Adrenal gland (tissue), 19 donors: ENCODE measurements at places on chromosomes 7 and 10. TPM values are rescaled to one million over a fixed set of nuclear protein-coding genes. Genes with fewer than 3 reads are reported as not detected.

DNA sequence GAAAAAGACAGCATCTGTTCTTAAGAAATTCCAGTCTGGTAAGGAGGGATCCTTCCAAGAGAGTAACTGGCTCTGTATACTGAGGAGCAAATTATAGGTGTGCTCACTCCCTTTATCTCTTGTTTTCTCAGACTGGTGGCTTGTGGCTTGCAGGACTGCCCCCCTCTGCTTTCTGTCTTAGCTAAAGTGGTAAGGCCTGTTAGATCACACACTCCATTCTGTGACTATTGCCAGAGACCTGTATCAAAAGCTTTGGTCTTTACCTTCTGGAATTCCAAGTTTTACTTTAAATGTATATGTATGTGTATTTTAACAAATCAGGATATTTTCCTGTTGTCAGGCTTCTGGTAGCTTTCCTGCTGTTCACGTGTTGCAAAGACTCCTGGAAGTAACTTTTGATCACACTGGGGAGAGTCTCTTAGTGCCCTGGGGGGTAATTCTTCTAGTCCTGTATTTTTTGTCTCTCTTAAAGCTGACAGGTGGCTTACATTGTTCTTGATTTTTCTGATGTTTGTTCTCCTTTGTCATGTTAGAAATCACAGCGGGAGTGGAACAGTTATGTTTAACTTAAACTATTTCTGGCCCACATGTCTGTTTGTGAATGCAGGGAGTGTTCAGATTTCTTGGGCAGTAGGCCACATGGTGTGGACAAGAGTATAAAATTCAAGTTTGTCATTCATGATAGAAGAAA is 99.0 kb downstream of the PLPP4 start:
- no peak overlapping the region for H3K27ac ChIP-seq
- no peaks in the 10 kb centered on the region for H3K27me3 ChIP-seq
- no peaks in the 10 kb centered on the region for H3K36me3 ChIP-seq

DNA sequence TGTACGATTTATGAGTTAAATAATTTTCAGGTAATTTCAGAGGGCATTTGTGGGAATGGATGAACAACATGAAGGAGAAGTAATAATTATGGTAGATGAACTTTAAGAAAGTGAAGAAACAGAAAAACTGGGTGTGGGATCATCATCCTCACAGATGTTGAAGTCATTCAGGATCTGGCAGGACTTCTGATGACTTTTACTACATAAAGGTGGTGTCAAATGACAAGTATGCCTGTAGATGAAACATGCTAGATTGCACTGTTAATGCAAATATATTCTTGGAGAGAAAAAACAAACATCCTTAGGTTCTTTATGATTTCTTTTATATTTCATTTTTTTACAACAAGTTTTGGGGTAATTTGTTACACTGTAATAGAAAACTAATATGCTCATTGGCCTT is 230.2 kb downstream of the PCLO start:
- H3K4me3 ChIP-seq = no peak overlapping the region
- DNase-seq = no peak
- H3K36me3 ChIP-seq = no peaks in the 10 kb centered on the region
- H3K27ac ChIP-seq = no peak overlapping the region
- no peaks in the 10 kb centered on the region for H3K27me3 ChIP-seq

DNA sequence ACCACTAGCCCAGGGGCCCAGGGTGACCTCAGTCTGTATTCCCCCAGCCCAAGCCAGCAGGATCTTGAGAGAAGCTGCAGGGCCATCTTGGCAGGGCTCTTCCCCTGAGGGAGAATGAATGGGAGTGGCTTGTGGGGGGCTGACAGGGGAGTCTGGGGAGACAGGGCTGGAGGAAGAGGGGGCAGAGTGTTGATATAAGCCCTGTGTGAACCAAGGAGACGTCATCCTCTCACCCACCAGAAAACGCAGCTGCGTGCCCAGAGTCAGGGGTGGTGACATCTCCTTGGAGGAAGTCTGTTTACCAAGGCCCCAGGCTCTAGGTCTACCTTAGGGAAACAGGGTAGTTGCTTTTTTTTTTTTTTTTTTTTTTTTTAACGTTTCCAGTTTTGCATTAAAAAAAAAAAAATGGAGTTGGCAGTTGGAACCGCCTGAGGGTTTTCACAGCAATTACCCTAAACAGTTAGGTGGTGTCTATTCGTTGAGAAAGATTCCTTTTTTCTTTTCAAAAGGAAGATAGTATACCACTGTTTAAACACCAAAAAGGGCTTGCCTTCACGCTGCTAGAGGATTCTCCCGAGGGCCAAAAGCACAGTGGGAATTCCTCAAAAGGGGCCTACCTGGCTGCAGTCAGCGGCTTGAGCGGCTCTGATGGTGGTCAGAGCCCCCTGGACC is 113.8 kb downstream of the PRPF18 start:
- H3K27ac ChIP-seq = no peak overlapping the region
- DNase-seq = no peak
- no peaks in the 10 kb centered on the region for H3K36me3 ChIP-seq
- H3K4me1 ChIP-seq = no peaks in the 10 kb centered on the region
- no peaks in the 10 kb centered on the region for H3K27me3 ChIP-seq
- no peak overlapping the region for H3K4me3 ChIP-seq

The MPLKIP gene
- polyA plus RNA-seq = 31.5 TPM

DNA sequence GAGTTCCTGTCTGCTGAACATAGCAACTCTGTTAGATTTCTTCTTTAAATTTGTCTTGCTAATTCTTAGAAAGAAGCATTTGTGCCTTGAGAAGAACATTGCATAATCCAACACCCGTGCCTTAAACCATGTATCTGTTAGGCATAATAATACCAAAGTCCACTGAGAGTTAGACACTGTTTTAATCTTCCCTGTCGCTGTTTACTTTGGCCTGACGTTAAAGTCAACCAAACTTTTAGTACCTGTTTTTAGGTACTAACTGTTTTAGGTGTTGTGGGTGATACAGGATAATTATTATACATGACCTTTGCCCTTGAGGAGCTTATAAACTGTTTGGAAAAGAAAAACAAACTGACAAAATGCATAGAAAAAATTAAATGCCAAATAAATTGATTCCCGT is 43.6 kb downstream of the KLHDC10 start:
- H3K27ac ChIP-seq = no peak overlapping the region
- H3K36me3 ChIP-seq = peaks cover 7% of the 10 kb centered on the region
- no peaks in the 10 kb centered on the region for H3K4me1 ChIP-seq
- H3K4me3 ChIP-seq = no peak overlapping the region

DNA sequence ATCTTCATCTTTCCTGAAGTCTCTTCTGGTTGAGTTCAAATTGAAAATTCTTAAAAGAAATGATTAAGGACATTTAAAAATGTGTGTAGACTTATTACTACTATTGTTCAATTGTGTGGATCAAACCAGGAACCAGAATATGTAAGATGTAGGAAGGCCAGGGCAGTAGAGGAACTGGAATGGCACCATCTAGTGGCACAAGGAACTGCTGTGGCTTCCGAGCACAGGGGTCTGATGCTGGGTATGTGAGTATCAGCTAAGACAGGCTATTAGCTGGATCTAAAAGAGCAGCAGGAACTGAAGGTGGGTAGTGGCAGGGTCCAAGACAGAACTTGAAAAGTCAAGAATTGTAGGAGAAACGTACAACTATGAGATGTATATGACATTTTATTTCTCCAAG is 247.3 kb downstream of the SEMA3A start:
- no peaks in the 10 kb centered on the region for H3K4me1 ChIP-seq
- H3K4me3 ChIP-seq = no peak overlapping the region

GRCh38 chr7:43443381-43443780 is 139.5 kb upstream of the STK17A start:
- H3K27ac ChIP-seq = no peak overlapping the region
- no peaks in the 10 kb centered on the region for H3K36me3 ChIP-seq

DNA sequence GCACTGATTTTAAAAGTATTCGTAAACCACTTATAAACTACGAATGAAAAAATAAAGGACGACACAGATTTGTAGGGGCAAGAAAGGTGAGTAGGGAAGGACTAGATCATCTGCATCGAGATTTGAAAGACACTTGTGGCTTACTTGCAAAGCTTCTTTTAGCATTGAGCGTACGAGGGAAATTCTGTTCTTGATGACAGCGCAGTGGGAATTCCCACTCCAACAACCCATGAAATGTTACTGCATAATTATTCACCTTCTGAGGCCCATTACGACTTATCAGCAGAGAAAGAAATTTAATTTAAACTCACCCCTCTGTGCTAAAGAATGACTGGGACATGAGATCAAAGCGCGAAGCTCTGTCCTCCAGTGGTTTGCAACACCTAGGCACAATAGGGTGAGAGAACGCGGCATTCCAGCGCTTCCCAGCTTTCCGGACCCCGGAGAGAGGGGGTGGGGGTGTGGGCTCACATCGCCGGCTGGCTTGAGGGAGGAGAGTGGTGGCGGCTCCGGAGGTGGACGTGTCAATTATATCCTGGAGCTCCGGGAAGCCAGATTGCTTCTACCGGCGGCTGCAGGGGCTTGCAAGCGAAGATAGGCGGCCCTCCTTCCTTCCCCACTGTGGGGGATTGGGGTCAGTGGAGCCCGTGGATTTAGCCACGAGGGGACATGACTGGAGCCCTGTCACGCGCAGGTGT is 10.3 kb downstream of the SP8 start:
- H3K27ac ChIP-seq = no peak overlapping the region
- no peaks in the 10 kb centered on the region for H3K4me1 ChIP-seq
- peaks cover 91% of the 10 kb centered on the region for H3K27me3 ChIP-seq
- no peaks in the 10 kb centered on the region for H3K36me3 ChIP-seq
- no peak for DNase-seq

GRCh38 chr7:1136841-1137516 is 23.0 kb downstream of the ZFAND2A start:
- no peaks in the 10 kb centered on the region for H3K36me3 ChIP-seq
- peaks cover 4% of the 10 kb centered on the region for H3K4me1 ChIP-seq
- no peak for DNase-seq
- H3K27ac ChIP-seq = no peak overlapping the region
- peak overlapping the region; percentile 85 for H3K4me3 ChIP-seq

- no peak overlapping the region for H3K4me3 ChIP-seq
- H3K27me3 ChIP-seq = no peaks in the 10 kb centered on the region
These were observed 57.2 kb downstream of the DDC start for GRCh38 chr7:50507898-50508470.

GRCh38 chr7:25565002-25565401 is 336.7 kb upstream of the NPVF start:
- H3K4me3 ChIP-seq = no peak overlapping the region
- H3K27me3 ChIP-seq = no peaks in the 10 kb centered on the region
- H3K36me3 ChIP-seq = no peaks in the 10 kb centered on the region
- no peak overlapping the region for H3K27ac ChIP-seq
- no peak for DNase-seq

- H3K36me3 ChIP-seq = no peaks in the 10 kb centered on the region
- no peaks in the 10 kb centered on the region for H3K4me1 ChIP-seq
- no peaks in the 10 kb centered on the region for H3K27me3 ChIP-seq
- H3K4me3 ChIP-seq = no peak overlapping the region
These were observed 968.6 kb upstream of the ZNF722 start for GRCh38 chr7:63030061-63030460.

DNA sequence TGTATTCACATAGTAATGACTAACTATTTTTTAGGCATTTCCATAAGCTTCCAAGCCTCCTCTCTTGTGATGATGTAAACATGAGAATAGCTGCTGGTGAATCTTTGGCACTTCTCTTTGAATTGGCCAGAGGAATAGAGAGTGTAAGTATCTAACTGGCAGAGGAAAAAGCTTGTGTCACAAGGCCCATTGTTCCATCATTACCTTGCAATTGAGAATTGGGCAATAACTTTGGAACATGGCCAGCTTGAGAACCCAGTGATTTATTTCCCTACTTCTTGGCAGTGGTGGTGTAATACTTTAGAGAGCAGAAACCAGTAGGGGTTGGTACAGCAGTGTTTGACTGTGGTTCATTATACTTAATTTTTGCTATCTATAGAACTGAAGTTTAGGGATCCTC is 12.0 kb downstream of the IFRD1 start:
- no peak overlapping the region for H3K4me3 ChIP-seq
- H3K36me3 ChIP-seq = no peaks in the 10 kb centered on the region
- DNase-seq = peak; percentile 88
- H3K27ac ChIP-seq = peak overlapping the region; percentile 51
- H3K4me1 ChIP-seq = peaks cover 12% of the 10 kb centered on the region

The KCND2 gene
- 0.24 TPM for polyA plus RNA-seq

DNA sequence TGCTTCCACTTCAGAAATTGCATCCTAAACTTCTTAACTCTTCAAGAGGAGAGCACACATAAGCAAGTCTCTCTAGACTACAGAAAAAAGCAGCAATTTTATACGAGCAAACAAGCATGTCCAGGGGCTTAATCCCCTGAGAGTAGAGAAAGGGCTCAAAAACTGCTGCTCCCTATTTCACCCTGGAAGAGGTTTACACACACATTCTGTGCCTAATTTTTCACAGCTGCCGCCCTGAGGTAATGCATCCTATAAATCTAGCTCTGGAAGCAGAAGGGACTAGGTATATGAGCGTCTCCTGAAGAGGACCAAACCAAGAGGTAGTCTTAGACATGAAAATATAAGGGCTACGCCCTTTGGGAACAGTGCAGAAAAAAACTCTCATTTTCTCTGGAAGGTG is 73.1 kb downstream of the CRPPA start:
- H3K36me3 ChIP-seq = no peaks in the 10 kb centered on the region
- no peaks in the 10 kb centered on the region for H3K27me3 ChIP-seq
- H3K27ac ChIP-seq = no peak overlapping the region
- no peak for DNase-seq
- no peak overlapping the region for H3K4me3 ChIP-seq

- H3K4me3 ChIP-seq = no peak overlapping the region
- DNase-seq = no peak
- H3K4me1 ChIP-seq = peaks cover 5% of the 10 kb centered on the region
- no peaks in the 10 kb centered on the region for H3K36me3 ChIP-seq
- H3K27ac ChIP-seq = no peak overlapping the region
- H3K27me3 ChIP-seq = no peaks in the 10 kb centered on the region
These were observed 17.0 kb upstream of the WAPL start for GRCh38 chr10:86538547-86538946.

The SLC18A3 gene
- polyA plus RNA-seq = 0.16 TPM

The HKDC1 gene
- 0.20 TPM for polyA plus RNA-seq

The CYP2C19 gene
- not detected for polyA plus RNA-seq

- no peak overlapping the region for H3K27ac ChIP-seq
- H3K27me3 ChIP-seq = no peaks in the 10 kb centered on the region
- no peaks in the 10 kb centered on the region for H3K36me3 ChIP-seq
- no peak for DNase-seq
- H3K4me3 ChIP-seq = no peak overlapping the region
These were observed 14.1 kb downstream of the ATXN7L1 start for GRCh38 chr7:105862276-105862675.

The ZNF467 gene
- polyA plus RNA-seq = 24.5 TPM

GRCh38 chr10:118481871-118482270 is 113.6 kb downstream of the PRLHR start:
- no peaks in the 10 kb centered on the region for H3K4me1 ChIP-seq
- no peak for DNase-seq
- H3K27me3 ChIP-seq = no peaks in the 10 kb centered on the region
- no peak overlapping the region for H3K4me3 ChIP-seq

The TMEM236 gene
- 0.86 TPM for polyA plus RNA-seq

- no peak for DNase-seq
- no peak overlapping the region for H3K4me3 ChIP-seq
- no peaks in the 10 kb centered on the region for H3K36me3 ChIP-seq
- peaks cover 46% of the 10 kb centered on the region for H3K4me1 ChIP-seq
- no peaks in the 10 kb centered on the region for H3K27me3 ChIP-seq
- H3K27ac ChIP-seq = no peak overlapping the region
These were observed 4.4 kb downstream of the JAZF1 start for GRCh38 chr7:28176174-28176573.

GRCh38 chr7:78716876-78717275 is 736.6 kb downstream of the MAGI2 start:
- no peak overlapping the region for H3K4me3 ChIP-seq
- DNase-seq = no peak
- no peak overlapping the region for H3K27ac ChIP-seq
- H3K36me3 ChIP-seq = no peaks in the 10 kb centered on the region

GRCh38 chr7:1723254-1723653 is 53.2 kb downstream of the ELFN1 start:
- H3K36me3 ChIP-seq = no peaks in the 10 kb centered on the region
- no peak overlapping the region for H3K4me3 ChIP-seq
- H3K27ac ChIP-seq = no peak overlapping the region
- H3K4me1 ChIP-seq = no peaks in the 10 kb centered on the region
- peaks cover under 1% of the 10 kb centered on the region for H3K27me3 ChIP-seq

The MEPCE gene
- polyA plus RNA-seq = 47.9 TPM
